CD4-positive, alpha-beta memory T cell (primary cell): ENCODE measurements at places on chromosomes 1 and 21.

DNA sequence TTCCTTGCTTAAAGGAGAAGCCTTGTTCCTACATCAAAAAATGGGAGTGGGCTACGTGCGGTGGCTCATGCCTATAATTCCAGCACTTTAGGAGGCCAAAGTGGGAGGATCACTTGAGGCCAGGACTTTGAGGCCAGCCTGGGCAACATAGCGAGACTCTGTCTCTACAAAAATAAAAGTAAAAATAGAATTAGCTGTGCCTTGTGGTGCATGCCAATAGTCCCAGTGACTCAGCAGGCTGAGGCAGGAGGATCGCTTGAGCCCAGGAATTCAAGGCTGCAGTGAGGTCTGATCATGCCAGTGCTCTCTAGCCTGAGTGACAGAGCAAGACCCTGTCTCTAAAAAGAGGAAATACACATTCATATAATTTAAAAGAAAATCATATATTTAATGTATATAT is 127.1 kb downstream of the C1orf21 start:
- no peak for DNase-seq

GRCh38 chr1:58608945-58609344 is 31.9 kb upstream of the TACSTD2 start:
- no peak for DNase-seq

- DNase-seq, result no peak
Observed at GRCh38 chr1:35364741-35365140, 96.2 kb downstream of the ZMYM4 start.

GRCh38 chr1:228104526-228105269 is 1.6 kb upstream of the C1orf35 start:
- DNase-seq, result no peak

DNA sequence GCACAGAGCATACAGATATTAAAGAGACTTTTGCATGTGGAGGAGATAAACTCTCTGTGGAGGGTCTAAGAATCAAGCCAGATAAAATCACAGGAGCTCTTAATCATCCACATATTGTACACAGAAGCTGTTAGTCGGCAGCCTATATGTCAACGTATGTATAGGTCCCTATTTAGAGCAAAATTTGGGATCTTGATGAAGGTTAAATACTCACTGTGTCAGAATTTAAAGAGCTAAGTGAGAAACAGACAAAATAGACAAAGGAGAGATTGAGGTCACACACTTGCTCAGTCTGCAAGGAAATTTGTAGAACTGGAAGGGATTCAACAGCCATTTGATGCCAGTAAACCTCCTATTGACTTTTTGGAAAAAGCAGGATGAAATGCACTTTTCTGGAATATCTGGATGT is 4.1 kb upstream of the IRF2BP2 start:
- DNase-seq, result no peak

DNA sequence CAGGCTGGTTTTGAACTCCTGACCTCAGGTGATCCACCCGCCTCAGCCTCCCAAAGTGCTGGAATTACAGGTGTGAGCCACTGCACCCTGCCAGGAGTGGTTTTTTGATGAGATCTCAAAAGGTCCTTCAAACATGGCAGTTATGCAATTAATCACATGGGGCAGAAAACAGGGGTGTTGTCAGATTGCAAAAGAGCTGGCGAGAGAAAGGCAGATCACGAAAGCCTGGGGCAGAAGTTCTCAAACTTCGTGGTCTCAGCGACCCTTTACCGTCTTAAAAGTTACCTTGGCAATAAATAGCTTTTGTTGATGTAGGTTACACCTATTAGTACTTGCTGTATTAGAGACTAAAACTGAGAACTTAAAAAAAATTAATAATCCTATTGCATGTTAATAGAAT is 16.1 kb downstream of the CNR2 start:
- DNase-seq, result no peak

- no peak for DNase-seq
Observed at GRCh38 chr1:36663772-36664430, 181.2 kb upstream of the CSF3R start.

- DNase-seq, result no peak
Observed at GRCh38 chr1:29500651-29501050, 264.3 kb downstream of the PTPRU start.

DNA sequence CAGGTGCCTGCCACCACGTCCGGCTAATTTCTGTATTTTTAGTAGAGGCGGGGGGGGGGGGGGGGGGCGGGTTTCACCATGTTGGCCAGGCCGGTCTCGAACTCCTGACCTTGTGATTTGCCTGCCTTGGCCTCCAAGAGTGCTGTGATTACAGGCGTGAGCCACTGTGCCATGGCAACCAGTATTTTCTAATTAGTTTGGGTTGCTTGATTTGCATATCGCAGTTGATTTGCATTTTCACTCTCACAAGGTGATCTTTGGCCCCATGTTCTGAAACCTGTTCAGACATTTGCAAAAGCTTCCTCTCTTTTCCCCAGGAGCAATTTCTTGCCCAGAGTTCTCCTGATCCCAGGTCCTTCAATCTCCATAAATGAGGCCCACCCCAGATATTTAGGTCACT is 1.7 kb downstream of the TOR3A start:
- peak; percentile 6 for DNase-seq

GRCh38 chr21:32587120-32587519 is 1.8 kb upstream of the TCP10L start:
- DNase-seq, result no peak

DNA sequence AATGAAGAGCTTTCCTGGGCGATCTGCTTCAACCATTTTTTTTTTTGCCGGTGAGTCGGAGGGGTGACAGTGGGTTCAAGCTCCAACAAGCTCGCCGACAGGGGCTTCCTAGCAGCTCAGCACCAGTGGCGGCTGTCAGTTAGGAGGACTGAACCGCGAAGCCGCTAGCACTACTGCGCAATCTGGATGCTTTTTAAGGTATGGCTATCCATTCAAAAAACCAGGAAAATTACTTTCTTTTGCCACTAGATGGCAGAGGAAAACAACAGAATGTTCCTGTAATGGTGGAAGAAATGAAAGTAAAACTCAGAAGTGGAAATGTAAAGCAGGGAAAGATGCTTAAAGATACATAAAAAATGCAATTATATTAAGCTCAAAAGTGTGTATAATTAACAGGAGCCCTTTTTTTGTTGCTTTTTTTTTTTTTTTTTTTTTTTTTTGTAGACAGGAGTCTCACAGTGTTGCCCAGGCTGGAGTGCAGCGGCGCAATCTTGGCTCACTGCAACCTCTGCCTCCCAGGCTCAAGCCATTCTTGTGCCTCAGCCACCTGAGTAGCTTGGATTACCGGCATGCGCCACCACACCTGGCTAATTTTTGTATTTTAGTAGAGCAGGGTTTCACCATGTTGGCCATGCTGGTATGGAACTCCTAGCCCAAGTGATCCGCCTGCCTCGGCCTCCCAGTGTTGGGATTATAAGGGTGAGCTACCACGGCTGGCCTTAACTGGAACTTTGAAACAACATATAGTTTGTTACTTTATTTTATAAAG is 8.5 kb downstream of the KYAT3 start:
- DNase-seq, result peak; percentile 69

GRCh38 chr1:93756657-93757056 is 75.0 kb upstream of the BCAR3 start:
- DNase-seq, result no peak

DNA sequence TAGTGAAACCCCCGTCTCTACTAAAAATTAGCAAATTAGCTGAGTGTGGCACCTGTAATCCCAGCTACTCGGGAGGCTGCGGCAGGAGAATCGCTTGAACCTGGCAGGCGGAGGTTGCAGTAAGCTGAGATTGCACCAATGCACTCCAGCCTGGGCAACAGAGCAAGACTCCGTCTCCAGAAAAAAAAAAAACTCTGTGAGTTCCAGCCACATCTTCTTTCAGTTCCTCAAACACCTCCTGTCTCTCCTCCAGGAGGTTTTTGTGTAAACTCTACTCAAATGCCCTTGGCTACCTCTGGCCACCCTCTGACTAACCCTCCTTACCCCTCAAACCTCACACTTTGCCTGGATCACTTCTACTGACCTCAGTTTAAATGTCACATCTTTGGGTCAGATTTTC is 38.1 kb downstream of the RCSD1 start:
- DNase-seq, result no peak

GRCh38 chr1:226664413-226665101 is 74.5 kb downstream of the ITPKB start:
- DNase-seq, result no peak

GRCh38 chr1:115289940-115290339 is 48.1 kb downstream of the NGF start:
- DNase-seq, result no peak

DNA sequence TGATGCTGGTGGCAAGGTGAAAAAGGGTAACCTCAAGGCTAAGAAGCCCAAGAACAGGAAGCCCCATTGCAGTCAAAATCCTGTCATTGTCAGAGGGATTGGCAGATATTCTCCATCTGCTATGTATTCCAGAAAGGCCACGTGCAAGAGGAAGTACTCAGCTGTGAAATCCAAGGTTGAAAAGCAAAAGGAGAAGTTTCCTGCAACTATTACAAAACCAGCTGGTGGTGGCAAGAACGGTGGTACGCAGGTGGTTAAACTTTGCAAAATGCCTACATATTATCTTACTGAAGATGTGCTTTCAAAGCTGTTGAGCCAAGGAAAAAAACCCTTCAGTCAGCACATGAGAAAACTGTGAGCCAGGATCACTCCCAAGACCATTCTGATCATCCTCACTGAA is 13.7 kb upstream of the VPS45 start:
- no peak for DNase-seq

DNA sequence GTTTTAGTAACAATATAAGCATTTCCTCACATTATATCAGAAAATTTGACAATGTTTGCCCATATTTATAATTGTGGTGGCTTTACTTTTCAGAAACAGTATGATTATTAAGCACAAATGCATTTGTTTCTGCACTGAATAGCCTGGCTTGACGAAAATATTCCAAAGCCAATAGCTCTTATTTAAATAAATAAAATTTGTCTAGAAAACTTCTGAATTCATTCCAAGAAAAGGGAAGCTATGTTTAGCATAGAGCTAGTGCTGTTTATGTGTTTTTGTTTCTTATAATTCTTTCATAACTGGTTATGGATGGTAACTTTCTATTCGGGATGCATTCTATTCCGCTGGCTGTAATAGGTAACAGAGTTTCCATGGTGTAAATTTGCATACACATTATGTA is 268.6 kb downstream of the PTBP2 start:
- DNase-seq, result no peak

GRCh38 chr1:23936481-23937176 is 23.0 kb upstream of the PNRC2 start:
- DNase-seq, result no peak

- no peak for DNase-seq
Observed at GRCh38 chr21:33019885-33020557, 5.7 kb upstream of the OLIG2 start.

DNA sequence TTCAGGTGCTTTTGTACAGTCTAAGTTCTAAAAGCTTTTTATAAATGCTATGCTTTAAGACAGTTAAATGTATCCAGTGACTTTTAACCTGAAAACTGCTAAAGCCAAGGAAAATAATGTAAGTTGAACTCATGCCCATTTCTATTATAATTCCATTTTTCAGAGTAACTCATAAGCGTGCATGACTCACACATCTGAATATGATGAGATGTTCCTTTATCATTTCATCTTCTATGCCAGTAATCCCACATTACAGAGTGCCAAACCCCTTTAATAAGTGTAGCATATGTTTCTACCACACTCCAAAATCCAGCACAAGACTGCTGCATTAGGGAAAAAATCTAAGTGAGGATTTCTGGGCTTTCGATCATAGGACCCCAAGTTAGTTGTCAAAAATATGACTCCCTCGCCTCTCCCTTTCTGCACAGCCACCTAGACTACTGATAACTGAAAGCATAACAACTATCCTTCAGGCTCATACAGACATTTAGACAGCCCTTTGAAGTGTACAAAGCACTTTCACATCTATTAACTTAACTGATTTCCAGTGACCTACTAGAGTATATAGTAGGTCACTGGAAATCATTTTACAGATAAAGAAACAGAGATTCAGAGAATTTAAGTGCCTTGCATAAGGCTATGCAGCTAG is 45.3 kb downstream of the JAK1 start:
- no peak for DNase-seq

DNA sequence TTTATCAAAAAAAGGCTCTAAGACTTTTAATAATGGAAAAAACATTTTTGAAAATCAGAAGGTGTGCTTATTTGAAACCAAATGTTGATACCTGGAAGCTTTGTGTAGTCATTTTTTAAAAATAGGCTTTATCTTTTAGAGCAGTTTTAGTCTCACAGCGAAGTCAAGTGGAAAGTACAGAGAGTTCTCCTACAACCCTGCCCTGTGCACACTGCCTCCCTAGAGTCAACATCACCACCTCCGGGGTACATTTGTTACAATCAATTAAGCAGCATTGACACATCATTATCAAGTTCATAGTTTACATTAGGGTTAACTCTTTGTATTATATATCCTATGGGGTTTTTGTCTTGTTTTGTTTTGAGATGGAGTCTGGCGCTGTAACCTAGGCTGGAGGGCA is 10.7 kb upstream of the ERO1B start:
- DNase-seq, result no peak

DNA sequence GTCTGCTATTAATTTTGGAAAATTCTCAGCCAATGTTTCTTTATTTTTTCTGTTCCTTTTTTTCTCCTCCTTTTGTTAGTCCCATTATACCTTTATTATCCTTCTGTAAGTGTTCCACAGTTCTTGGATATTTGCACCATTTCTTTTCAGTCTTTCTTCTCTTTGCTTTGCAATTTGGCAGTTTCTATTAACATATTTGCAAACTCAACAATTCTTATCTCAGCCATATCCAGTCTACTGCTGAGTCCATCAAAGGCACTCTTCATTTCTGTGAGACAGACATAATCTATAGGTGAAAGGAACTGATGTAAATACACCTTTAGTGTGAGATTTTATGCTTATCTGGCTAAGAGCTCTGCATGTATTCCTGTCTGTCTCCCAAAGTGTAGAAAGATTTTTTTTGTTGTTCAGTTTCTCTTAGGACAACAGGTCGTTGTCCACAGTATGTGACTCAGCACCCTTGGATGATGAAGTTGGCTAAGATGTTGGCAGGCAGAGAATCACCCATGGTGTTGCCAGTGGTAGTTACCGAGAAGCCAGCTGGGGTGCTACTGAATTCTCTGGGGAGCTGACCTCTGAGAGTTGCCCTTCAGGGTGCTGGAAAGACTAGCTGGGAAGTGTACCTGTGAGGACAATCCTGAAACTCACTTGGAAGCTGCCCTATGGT is 38.4 kb downstream of the LEPR start:
- no peak for DNase-seq

GRCh38 chr1:6523566-6523965 is 30.7 kb downstream of the NOL9 start:
- DNase-seq, result no peak

- DNase-seq, result no peak
Observed at GRCh38 chr1:214435867-214436266, 115.5 kb downstream of the PTPN14 start.
